ENCODE measurements at places on chromosomes 11 and 22.

DNA sequence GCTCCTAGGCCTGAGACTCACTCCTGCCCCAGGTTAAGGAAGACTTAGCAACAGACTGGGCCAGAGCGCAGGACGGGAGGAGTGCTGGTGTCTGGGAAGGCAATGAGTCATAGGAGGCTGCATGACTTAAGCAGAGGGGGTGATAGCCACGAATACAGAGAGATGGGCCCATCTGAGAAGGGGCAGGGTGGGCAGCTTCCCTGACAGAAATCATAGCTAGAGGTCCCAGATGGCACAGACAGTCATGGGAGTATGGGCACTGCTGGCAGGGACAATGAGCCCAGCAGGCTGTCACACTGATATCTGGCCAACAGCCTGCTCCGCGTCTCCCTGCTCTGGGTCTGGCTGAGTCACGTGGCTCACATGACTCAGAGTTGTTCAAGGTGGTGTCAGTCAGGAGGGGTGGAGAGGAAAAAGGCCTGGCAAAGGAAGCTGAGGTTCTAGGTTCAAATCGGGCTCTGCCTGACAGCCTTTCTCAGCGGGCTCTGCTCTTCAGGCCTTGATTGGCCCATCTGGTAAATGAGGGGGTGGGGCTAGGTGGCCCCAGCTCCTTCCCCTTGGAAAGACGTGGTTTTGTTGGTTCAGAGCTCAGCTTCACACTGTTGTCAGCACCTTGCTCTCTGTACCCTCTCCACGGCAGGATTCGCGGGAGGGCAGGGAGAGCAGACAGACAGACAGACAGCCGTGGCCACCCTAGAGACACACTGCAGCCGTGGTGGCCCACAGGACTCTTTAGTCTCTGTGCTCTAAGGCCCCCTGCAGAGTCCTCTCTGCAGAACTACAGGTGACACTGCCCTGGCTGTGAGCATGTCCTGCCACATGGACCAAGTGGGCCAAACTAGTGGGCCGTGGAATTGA lies 47.8 kb downstream of the DBX1 start:
- no peak for DNase-seq

GRCh38 chr11:85751724-85752123 lies 59.2 kb downstream of the SYTL2 start:
- DNase-seq, result no peak

GRCh38 chr22:27086080-27087044 lies 429.0 kb downstream of the MIAT start:
- DNase-seq, result no peak

- no peak for DNase-seq
These were observed 185.3 kb downstream of the C11orf91 start for GRCh38 chr11:33515347-33515746.

- DNase-seq, result no peak
These were observed 92.3 kb upstream of the FGF3 start for GRCh38 chr11:69911310-69912160.
